GM04503 (cell line): ENCODE measurements at places on chromosomes 5 and 9.
A peak's percentile ranks its signal among the peaks of the same experiment; 100 is the strongest.

GRCh38 chr5:42492974-42493373, 69.7 kb downstream of the GHR start:
- no peak for DNase-seq

- no peak for DNase-seq
Measured at GRCh38 chr9:107733523-107733894, 243.9 kb upstream of the KLF4 start.

DNA sequence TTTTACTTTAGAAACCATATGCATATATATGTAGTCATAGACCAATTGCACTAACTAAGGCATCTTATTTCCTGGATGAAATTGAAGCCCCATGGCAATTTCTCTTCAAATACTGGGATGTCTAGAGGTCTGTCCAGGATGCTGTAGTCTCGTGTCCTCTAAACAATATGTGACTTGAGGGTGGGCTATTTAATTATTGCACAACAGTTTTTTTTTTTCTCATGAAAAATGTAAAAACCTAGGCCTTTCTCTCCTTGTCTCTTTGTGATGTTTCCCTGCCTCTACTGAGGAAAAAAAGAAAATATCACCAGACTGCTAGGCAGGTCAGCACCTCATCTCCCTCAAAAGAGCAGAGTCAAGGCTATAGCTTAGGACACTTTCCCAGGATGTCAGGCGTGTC, 34.6 kb downstream of the ZCCHC9 start:
- no peak for DNase-seq

DNA sequence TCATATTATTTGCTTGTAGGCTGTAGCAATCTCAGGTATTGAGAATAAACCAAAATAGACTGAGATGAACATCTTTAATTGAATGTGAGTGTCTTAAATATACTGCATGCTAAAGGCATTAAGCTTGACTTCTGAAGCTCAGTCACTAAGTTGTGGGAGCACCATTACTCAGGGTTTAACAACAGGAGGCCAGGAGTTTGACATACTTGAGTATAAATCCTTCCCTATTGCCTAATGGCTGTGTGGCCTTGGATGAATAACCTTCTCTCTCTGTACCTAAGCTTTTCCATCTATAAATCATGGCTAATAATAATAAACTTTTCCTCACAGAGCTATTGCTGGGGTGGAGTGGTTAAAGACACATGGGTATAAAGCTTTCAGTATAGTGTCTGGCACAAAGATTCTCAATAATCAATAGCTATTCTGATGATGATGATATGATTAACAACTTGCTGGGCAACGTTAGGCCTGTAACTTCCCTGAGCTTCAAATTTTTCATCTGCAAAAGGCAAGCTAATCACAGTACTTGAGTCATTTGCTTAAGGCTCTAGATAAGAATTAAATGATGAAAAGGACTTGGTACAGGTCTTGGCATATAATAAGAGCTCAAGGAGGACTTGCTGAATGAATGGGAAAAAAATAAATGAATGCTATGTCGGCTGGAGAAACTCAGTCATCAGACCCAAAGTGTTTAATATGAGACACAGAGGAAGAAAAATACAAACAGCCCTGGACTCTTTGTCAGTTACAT, 174.0 kb upstream of the IL12B start:
- peak; percentile 43 for DNase-seq

- DNase-seq, result no peak
Measured at GRCh38 chr5:81242906-81243436, 9.8 kb downstream of the CKMT2 start.

- peak; percentile 69 for DNase-seq
Measured at GRCh38 chr5:76372323-76373054, 30.6 kb upstream of the IQGAP2 start.

GRCh38 chr9:132730054-132731033, 60.1 kb downstream of the GTF3C4 start:
- DNase-seq, result no peak

- no peak for DNase-seq
Measured at GRCh38 chr5:1090538-1090937, 21.3 kb downstream of the SLC12A7 start.

DNA sequence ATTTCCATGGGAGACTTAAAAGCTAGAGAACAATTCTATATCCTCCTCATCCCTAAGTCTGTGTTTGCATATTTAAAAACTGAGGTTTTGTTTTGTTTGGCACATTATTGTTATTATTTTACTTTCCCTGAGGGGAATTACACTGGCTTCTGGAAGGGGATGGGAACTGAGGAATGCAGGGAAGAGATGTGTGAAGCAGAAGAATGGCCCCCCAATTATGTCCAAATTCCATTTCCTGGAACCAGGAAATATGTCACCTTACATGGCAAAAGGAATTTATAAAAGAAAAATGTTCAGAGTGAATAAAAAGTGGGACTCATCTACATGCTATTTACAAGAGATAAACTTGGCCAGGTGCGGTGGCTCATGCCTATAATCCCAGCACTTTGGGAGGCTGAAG, 129.8 kb downstream of the MARCHF11 start:
- DNase-seq, result no peak

- no peak for DNase-seq
Measured at GRCh38 chr9:78865737-78866136, 568.8 kb downstream of the PSAT1 start.

DNA sequence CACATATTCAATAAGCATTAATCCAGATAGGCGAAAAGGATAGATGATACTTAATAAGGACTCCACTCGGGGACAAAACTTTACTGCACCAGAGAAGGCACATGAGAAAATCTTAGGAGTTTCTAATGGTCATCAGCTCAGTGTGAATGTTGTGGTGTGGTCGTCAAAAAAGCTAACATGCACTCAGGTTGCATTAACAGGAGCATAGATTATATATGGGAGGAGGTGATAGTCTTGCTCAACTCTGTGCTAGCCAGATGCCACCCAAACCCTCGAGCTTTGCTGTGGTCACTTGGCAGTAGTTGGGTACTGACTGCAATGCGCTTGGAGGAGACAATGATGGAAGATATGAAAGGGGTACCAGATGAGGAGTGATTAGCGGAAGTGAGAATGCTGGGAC, 8.6 kb upstream of the COL27A1 start:
- DNase-seq, result no peak
